Motor neuron (in vitro differentiated cells): ENCODE measurements at places on chromosomes 3 and 15. TPM values are rescaled to one million over a fixed set of nuclear protein-coding genes. Genes with fewer than 3 reads are reported as not detected.

GRCh38 chr15:62083194-62084154 is 16.7 kb downstream of the C2CD4A start:
- ATAC-seq, result peak; percentile 7

GRCh38 chr3:180467177-180467576 is 134.8 kb upstream of the TTC14 start:
- no peak for ATAC-seq

- ATAC-seq, result no peak
Observed at GRCh38 chr3:191401775-191402357, 59.1 kb upstream of the PYDC2 start.

DNA sequence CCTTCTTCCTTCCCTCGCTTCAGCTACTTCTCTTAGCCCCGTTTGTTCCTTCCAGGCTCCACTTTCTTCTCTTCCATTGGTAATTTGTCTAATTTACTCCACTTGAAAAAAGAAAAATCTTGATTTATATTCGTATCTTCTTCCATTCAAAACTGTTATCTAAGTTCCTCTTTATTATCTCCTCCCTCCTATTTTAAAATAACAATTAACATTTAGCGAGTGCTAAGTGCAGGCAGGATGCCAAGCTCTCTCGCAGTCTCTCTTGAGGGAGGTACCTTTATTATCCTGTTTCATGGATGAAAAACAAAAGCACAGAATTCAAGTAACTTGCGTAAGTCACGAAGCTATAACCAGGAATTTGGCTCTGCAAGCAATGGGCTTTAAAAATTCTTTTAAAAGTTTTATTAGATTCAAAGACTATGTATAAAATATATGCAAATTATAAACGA is 418.9 kb upstream of the NAALADL2 start:
- no peak for ATAC-seq

- no peak for ATAC-seq
Observed at GRCh38 chr3:10780243-10780642, 35.8 kb upstream of the SLC6A11 start.

DNA sequence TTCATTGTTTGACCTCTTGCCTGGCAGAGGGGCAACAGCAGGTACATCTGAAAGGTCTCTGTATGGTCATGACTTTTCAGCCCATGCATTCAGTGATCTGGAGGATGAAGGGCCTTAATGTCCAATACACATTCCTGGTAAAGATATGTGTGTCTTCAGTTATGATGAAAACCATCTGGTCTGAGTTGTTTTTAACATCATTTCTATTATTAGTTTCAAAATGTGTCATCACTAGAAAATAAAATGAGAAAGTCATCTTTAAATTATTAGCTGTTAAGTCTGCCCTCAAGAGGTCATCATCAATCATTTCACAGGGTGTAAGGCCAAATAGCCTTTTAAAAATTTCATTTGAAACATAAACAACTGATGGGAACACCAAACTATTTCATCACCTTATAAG is 92.1 kb upstream of the PLSCR4 start:
- ATAC-seq, result peak; percentile 79

The TRPM1 gene
- 1.8 and 3.6 TPM in 2 replicates for total RNA-seq

The SLC28A2 gene
- 1.1 and 1.5 TPM in 2 replicates for total RNA-seq

- no peak for ATAC-seq
Observed at GRCh38 chr3:159170436-159171003, 368.7 kb downstream of the MFSD1 start.

GRCh38 chr15:58562135-58562534 is 130.3 kb downstream of the LIPC start:
- no peak for ATAC-seq

- no peak for ATAC-seq
Observed at GRCh38 chr3:24299806-24300626, 194.6 kb downstream of the THRB start.

The GABRG3 gene
- total RNA-seq, result 0.19 and 0.28 TPM in 2 replicates

The ESYT3 gene
- 1.2 and 1.8 TPM in 2 replicates for total RNA-seq

- no peak for ATAC-seq
Observed at GRCh38 chr15:70065006-70065722, 32.6 kb downstream of the TLE3 start.

- no peak for ATAC-seq
Observed at GRCh38 chr3:185685231-185686035, 99.3 kb downstream of the SENP2 start.

The PTPRG gene
- 16.2 and 17.4 TPM in 2 replicates for total RNA-seq
